ENCODE measurements at places on chromosomes 12 and 14.

GRCh38 chr14:65412856-65413738, 567 bp downstream of the FUT8 start:
- peak; percentile 74 for DNase-seq

GRCh38 chr12:94575024-94575423, 75.3 kb downstream of the TMCC3 start:
- DNase-seq, result no peak

DNA sequence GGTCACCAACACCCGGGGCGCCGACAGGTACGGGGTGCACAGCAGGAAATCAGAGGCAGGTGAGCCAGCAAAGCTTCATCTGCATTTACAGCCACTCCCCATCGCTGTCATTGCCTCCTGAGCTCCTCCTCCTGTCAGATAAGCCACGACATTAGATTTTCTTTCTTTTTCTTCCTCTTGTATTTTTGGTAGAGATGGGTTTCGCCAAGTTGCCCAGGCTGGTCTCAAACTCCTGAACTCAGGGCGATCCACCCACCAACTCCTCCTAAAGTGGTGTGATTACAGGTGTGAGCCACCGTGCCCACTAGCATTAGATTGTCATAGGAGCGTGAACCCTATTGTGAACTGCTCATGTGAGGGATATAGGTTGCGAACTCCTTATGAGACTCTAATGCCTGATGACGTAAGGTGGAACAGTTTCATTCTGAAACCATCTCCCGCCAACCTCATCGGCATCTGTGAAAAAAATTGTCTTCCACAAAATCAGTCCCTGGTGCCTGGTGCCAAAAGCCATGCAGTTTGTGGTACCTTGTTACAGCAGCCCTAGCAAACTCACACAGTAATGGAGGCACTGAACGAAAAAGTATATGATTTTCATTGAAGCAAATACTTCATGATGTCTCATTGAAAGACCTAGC, 1.5 kb downstream of the STYK1 start:
- no peak for DNase-seq

- DNase-seq, result no peak
These were observed 12.2 kb upstream of the SELPLG start for GRCh38 chr12:108645686-108646599.

DNA sequence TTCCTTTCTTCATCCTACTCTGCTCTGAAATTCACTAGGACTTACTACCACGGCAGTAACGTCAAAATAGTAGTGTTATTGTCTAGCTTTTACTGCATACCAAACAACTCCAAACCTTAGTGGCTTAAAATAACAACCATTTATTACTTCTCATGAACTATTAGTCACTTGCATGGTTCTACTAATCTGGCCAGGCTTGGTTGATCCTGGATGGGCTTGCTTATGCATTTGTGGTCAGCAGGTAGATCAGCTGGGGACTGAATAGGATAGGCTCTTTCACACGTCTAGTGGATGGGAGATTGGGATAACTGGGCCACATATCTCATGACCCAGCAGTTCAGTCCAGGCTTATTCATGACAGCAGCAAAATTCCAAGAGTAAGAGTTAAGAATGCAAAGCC, 9.4 kb upstream of the SLC35F4 start:
- no peak for DNase-seq

- no peak for DNase-seq
These were observed 7.6 kb upstream of the PFDN5 start for GRCh38 chr12:53287741-53288216.

- DNase-seq, result no peak
These were observed 62.0 kb upstream of the LMNTD1 start for GRCh38 chr12:25615119-25615518.

GRCh38 chr12:93853698-93854478, 176.7 kb downstream of the CRADD start:
- no peak for DNase-seq

- DNase-seq, result no peak
These were observed at the start of gene TPH2 for GRCh38 chr12:71938728-71939385. Gene TPH2, plus strand, starts transcription at chr12:71938845. Its CDS starts 142 bp downstream, at chr12:71938987.

DNA sequence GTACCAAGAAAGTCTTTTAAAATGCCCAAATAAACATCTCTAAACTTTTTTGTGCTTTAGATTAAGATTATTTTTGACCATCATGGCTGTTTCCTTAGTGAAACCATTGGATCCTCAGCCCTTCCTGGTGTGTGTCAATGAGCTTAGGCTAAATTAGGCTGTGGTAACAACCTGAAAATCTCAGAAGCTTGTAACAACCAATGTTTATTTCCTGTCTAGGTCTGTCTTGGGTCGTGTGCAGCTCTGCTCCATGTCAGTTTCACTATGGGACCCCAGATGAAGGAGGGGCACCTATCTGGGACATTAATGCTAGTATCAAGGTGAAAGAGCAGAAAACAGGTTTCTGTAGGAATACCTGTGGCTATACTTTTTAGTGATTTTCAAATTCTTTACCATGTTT, 49.9 kb downstream of the KCNMB4 start:
- DNase-seq, result no peak
